GM23248 (cell line): ENCODE measurements at places on chromosomes 16 and 17.

- DNase-seq: peak; percentile 45
Observed at GRCh38 chr17:39213852-39214251, 11.9 kb downstream of the STAC2 start.

- DNase-seq: no peak
Observed at GRCh38 chr16:21946889-21947635, 6.1 kb upstream of the UQCRC2 start.

- DNase-seq: no peak
Observed at GRCh38 chr16:48210747-48211146, 33.4 kb upstream of the LONP2 start.

DNA sequence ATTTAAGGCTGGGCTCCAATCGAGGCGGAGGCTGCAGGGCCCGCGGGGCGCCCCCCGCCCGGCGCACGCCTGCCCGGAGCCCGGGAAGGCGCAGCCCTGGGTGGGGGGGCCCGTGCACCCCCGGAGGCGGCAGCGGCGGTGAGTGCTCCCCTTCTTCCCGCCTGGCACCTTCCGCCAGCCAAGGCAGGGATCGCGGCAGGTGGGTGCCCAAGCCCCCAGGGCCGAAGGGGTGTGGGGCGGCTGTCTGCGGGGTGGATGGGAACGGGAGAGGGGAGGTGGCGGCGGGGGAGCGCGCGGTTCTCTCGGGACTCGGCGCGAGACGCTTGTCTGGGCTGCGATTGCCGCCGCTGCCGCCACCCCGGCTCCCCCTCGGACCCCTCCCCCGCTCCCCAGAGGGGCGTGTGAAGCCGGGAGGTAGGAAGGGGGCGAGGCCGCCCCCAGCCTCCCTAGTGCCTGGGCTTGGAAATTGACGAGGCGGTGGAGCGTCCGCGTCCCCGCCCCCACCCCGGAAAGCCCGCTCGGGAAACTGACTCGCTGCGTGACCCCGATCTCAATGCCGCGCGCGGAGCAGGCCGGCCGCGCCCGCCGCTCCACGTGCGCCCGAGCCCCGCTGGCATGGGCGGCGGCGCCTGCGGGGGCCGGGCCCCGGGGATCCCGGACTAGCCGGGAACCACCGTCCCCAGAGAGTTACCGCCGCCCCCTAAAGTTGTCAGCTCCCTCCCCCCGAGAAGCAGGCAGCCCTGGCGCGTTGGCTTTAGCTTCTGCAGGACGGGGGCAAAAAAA lies 231.5 kb downstream of the MRTFB start:
- peak; percentile 69 for DNase-seq

DNA sequence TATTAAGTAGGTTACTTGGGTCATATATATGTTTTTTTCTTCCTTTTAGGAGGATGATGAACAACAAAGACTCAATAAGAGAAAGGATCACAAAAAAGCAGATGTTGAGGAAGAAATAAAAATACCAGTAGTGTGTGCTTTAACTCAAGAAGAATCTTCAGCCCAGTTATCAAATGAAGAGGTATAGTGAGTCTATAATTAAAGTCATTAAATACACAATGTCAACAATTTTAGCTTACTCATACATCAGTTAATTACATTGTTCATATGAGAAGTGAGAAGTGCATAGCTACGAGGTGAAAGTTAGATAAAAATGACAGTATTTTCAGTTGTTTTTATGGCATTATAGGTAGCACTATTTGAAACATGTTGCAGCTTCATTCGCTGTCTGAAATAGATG lies 65.2 kb downstream of the NUP88 start:
- DNase-seq: no peak

DNA sequence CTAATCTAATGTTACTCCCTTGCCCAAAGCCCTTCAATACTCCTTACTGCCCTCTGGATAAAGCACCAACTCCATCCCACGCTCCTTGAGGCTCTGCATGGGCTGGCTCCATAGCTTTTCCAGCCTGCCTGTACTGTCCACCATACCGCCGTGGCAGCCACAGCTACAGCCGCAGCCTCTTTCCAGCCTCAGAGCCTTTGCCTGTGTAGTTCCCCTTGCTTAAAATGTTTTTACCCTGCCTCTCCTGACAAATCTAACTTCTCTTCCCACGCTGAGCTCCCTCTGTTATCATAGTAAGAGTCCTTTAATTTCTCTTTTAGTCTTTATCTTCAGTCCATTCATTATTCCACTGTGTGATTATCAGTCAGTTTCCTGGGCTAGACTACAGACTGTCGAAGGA lies 22.0 kb downstream of the TEX14 start:
- DNase-seq: no peak

GRCh38 chr17:10842658-10843057 lies 4.8 kb upstream of the PIRT start:
- DNase-seq: no peak

DNA sequence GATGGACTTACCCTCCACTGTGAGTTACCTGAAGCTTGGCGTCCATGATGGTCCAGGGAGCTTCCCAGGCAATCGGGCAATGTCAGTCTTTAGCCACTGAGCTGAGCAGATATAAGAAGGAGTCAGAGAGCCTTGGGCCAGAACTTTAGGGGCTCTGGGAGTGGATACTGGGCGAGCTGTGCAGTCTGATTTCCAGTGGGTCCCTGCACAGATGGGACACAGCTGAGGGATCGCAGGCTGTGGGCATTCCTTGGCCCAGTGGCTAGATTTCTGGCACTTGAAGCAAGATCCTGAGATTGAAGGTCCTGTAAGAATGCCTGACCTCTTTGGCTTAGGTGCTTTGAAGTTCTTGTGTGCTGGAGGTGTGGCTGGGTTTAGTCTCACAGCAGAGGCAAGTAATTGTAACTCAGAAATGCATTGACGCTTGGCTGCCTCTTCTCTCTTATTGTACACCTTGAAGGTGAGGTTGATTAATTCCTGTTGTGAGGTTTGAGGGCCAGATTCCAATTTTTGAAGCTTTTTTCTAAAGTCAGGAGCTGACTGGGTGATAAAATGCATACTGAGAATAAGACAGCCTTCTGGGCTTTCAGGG lies 2283.8 kb downstream of the TP53TG3F start:
- no peak for DNase-seq

DNA sequence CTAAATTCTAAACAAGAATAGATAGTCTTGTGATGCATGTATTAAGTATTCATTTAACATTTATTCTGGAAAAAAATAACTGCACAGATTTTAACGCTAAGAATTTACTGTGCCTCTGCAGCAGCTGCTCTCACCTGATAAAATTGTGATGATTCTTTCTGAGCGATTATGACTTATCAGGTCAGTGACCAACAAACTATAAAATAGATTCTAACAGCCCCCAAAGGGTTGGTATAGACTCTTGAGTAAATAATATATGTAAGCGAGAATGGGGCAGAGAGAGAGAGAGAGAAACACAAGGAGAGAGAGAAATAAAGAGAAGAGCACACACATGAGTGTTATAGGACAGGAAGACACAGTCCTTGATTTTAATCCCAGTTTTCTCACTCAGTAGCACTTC lies 144.4 kb downstream of the SNX11 start:
- DNase-seq: no peak

- DNase-seq: no peak
Observed at GRCh38 chr16:87075319-87075860, 241.8 kb downstream of the C16orf95 start.

- DNase-seq: no peak
Observed at GRCh38 chr16:47716571-47716970, 255.4 kb downstream of the PHKB start.

DNA sequence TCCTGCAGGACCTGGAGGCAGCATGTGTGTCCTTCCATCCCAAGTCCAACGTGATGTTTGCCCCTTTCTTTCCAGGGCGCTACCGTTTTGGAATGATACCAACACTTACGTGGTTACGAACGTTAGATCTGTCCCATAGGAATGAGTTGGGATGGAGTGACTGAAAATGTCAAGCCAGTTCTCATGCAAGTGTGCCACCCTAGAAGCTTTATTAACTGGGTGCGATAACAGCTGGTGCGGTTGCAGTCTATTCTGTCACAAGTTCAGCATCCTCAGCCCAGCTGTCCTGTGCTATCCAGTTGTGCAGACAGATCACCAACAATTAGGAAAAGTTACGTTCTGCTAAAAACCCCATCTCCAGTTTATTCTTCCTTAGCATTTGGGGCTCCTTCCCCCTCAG lies 52.5 kb downstream of the BANP start:
- no peak for DNase-seq

GRCh38 chr16:89629827-89630610 lies 16.6 kb downstream of the DPEP1 start:
- DNase-seq: no peak

GRCh38 chr17:63096426-63096825 lies 130.4 kb downstream of the TANC2 start:
- peak; percentile 65 for DNase-seq

- DNase-seq: peak; percentile 29
Observed at GRCh38 chr16:49158029-49158642, 123.5 kb downstream of the CBLN1 start.

- no peak for DNase-seq
Observed at GRCh38 chr17:41354536-41354935, 3.9 kb upstream of the KRT33A start.

- DNase-seq: no peak
Observed at GRCh38 chr17:80265205-80266068, 4.8 kb downstream of the RNF213 start.

DNA sequence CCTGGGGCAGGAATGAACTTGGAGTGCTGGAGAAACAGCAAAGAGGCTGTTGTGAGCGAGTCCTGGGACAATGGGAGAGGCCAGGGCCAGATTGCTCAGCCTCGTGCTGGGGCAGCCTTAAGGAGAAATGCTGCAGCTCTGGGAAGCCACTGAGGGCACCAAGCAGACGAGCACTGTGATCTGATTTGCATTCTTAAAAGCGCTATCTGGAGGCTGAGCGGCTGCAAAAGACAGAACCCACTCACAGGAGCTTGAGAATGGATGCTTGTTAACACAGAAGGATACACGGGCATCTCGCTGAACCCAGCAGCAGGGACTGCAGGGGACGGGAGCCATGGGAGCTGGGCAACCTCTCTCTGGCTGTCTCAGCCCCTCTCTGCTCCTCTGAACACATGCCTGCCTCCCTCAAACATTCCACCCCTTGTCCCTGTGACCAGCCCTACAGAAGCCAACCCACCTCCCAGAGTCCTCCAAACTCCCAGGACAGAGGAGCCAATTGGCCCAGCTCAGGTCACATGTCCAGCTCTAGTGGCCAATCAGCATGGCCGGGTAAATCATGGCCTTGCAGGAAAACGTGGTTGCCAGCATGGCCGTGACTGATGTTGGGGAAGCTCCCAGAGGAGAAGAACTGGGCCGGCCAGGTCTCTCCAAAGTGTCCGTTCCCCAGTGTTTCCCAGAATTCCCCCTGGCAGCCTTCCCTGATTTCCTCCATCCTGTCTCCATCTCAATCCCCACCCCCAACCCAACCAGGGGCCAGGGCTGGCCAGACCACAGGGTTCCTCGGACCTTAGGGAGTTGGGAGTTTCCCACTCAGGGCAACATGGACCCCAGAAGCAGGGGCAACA lies 60.3 kb downstream of the GSG1L start:
- DNase-seq: no peak

GRCh38 chr17:33522623-33523022 lies 229.5 kb upstream of the ASIC2 start:
- DNase-seq: no peak

DNA sequence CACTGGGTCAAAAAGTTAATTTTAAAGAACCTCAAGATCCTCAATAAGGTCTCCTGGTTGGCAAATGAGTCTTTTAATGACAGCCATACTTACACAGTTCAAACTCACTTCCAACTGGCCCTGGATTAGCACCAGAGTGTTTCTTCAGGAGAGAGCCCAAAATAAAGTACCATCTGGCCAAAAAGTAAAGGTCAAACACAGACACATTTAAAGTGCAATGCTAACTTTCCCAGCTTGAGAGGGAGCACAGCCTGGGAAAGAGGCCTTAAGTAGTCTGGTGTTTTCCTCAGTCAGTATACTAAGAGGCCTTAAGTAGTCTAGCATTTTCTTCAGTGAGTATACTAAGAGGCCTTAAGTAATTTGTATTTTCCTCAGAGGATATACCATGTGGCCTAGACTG lies 46.6 kb upstream of the ERN1 start:
- no peak for DNase-seq

DNA sequence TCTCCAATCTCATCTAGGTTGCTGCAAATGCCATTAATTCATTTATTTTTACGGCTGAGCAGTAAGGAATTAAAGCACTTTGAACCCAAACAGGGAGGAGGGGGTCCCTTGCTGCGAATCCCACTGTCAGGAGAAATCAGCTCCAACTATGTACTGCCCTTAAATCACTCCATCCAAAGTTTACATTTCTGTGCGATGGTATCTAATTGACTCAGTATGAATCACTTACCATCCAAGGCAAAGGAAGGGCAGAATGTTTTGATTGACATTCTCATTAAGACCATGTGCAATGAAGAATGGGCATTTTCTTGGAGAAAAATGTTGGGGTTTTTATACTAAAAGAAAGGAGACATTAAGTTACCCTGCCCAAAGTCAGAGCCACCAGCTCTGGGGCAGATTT lies 47.7 kb upstream of the XYLT1 start:
- DNase-seq: peak; percentile 72

DNA sequence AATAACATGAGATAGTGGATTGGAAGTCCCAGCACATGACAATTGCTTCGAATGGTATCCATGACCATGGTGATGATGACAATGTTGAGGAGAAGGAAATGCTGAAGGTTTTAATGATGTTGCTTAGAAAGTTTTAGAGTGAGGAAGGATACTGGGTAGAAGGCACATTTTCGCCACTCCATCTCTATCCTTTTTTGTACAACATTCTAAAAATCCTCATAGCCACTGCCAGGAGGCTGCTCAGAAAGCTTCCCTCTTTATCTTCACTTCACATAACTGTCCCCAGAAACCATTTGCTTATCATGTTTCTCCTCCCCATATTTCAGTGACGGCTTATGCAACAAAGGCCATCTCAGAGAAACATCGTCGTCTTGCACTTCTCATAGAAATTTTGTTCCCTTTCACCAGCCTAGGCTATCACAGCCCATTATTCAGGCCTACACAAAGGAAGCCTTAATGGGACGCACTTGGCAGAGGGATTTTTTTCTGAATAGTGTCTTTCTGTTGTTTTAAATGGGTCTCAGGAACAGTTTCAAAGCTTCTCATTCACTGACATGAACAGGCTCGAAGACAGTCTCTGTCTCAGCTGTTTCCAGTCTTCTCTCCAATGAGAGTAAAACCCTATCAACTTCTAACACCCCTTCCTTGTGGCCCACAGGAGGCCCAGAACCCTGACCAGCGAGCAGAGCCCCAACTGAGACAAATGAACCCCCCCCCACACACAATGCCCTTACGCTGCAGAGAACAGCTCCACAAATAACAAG lies 506.7 kb downstream of the HAPSTR1 start:
- no peak for DNase-seq

DNA sequence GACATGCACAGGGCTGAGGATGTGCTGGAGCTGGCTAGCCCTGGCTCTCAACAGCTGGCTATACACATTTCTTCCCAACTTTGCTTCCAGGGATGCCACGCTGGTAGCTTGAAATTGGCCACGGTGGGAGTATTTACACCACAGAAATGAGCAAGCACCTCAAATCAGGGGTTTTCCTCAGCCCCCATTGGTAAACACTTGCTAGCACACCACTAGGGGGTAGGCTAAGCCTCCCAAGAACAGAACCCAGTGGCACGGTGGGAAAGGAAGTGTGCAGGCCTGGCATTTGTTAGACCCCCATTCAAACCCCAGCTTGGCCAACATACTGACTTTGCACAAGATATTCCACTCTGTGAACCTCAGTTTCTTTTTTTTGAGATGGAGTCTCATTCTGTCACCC lies 12.9 kb downstream of the DRC3 start:
- peak; percentile 31 for DNase-seq

GRCh38 chr17:57551321-57552079 lies 193.6 kb downstream of the CCDC182 start:
- no peak for DNase-seq

- DNase-seq: no peak
Observed at GRCh38 chr16:72473631-72474030, 301.7 kb upstream of the PMFBP1 start.
